DND-41 (cell line): ENCODE measurements at places on chromosomes 2 and 18.

- DNase-seq: no peak
Observed at GRCh38 chr18:58041633-58042032, 2.4 kb upstream of the NEDD4L start.

DNA sequence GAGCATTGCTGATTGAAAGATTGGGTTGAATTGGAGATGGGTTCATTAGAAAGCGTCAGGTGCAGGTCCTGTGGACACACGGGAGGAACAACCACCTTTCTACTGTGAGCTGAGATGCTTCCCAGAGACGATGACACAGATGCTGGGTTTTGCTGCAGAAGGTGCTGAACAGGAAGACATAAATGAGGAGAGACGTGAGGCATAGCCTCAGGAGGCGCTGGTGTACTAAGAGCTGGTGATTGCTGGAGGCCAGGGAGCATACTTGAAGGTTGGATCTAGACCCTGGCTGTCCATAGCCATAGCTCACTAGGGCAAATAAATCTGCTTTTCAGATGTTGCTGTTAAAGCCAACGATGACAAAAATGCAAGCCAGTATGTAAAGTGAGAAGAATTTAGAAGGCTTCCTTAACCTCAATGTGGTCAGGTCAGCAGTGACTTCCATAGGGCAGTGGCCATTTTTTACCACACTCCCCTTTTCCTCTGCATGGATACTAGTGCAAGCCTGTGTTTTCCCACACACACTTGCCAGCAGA lies 153.7 kb downstream of the SOX11 start:
- no peak for DNase-seq

GRCh38 chr2:168501466-168502065 lies 45.5 kb downstream of the CERS6 start:
- DNase-seq: no peak

GRCh38 chr18:49456794-49457193 lies 3.7 kb downstream of the DYM start:
- no peak for DNase-seq

GRCh38 chr2:190500054-190500502 lies 34.4 kb downstream of the NEMP2 start:
- no peak for DNase-seq
